Transverse colon (tissue), 4 donors: ENCODE measurements at places on chromosomes 11 and 22. TPM values are rescaled to one million over a fixed set of nuclear protein-coding genes. Genes with fewer than 3 reads are reported as not detected.

- DNase-seq: peak; percentile 38
Observed at GRCh38 chr11:47408598-47409439, 429 bp downstream of the SLC39A13 start.

DNA sequence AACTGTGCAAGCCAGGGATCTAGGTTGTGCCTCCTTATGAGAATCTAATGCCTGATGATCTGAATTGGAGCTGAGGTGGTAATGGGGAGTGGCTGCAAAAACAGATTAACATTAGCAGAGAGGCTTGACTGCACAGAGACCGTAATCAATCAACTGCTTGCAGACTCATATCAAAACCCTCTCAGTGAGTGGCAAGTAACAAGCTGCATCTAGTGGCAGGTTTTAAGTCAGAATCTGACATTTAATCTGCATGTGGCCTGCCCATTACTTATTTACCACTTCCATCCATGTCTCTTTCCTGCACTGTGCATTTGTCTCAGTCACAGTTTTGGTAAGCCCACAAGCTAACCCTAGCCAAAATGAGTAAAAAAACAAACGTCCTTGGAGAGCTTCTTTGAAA is 11.2 kb downstream of the C11orf58 start:
- DNase-seq: no peak

DNA sequence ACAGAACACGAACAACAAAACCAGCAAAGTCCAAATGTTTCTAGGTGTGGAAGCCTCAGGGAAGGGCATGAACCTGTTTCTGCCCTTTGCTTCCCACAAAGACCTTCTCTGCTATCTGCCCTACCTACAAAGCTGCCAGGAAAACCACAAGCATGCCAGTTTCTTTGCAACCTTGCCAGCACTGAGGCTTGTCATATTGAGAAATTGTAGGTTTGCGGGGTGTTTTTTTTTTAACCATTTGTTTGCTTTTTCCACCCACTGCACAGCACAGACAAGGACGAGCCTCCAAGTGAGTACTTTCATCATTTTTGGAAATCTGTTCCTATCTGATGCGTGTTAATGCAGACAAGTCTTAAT is 12.8 kb downstream of the PARVG start:
- DNase-seq: no peak

DNA sequence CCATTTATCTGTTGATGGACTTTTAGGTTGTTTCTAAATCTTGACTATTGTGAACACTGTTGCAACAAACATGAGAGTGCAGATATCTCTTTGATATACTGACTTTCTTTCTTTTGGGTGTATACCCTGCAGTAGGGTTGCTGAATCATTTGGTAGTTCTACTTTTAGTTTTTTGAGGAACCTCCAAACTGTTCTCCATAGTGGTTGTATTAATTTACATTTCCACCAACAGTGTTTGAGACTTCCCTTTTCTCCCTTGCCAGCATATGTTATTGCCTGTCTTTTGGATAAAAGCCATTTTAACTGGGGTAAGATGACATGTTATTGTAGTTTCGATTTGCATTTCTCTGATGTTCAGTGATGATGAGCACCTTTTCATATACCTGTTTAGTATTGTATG is 330.0 kb downstream of the DDX10 start:
- DNase-seq: no peak

CCDC73 gene
- not detected for total RNA-seq

CLCF1 gene
- 1.8 TPM for total RNA-seq

- no peak for DNase-seq
Observed at GRCh38 chr22:44801476-44801875, 49.1 kb downstream of the ARHGAP8 start.

DNA sequence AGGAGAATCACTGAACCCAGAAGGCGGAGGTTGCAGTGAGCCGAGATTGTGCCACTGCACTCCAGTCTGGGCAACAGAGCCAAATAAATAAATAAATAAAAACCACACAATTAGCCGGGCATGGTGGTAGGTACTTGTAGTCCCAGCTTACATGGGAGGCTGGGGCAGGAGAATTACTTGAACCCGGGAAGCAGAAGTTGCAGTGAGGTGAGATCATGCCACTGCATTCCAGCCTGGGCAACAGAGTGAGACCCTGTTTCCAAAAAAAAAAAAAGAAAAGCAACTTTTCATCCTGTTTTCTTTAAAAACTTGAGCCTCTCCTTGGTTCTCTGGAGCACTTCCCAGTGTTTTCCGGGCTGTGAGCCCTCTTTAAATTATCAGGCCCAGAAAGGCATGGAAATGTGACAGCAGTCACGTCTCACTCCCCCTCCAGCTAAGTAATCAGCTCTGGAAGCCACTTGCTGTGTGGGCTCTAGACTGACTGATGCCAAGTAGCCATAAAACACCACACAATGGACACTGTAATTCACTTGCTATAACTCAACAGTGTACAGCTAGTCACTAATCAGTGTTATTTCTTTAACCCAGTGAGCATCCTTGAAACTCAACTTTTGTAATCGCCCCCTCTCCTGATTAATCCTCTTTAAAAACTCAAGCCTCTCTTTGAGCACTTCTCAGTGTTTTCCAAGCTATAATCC is 13.0 kb upstream of the MCHR1 start:
- no peak for DNase-seq

DNA sequence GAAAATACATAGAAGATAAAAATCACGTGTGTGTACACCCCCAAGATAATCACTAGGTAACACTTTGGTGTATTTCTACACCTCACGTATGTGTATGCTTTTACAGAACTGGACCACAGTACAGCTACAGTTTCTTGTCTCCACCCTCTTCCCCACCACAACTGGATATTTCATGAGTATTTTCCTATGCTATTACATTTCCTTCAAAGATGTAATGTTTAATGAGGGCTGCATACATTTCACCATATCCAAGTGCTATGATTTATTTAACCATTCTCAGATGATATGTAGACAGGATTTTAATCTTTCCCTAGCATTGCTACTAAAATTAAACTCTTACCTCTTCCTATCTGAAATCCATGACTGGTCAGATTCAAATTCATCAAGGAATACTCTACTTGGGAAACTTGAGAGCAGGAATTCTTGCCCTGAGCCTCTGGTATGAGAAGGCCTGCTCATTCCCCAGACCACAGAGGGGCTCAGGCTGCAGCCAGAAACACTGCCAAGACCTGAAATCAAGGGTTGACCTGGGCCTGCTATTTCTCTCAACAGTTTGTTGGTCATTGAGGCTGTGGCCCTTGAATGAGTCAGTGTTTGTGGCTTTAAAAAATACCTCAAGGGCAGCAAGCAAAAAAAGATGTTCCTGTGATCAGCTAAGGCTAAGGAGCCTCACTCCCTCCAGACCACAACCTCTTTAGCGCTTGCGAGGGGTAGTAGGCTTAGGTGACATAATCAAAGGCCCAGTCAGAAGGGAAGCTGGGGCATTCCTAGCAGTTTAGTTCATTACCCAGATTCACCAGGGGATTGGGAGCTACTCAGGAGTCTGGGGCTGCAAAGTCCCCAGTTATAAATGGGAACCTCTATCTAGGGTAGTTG is 55.5 kb downstream of the ABTB2 start:
- no peak for DNase-seq

TXNRD2 gene
- total RNA-seq: 22.1 TPM

GRCh38 chr11:46918083-46918787 is at the start of gene LRP4:
Gene LRP4, minus strand, starts transcription at chr11:46918550. Its CDS starts 171 bp downstream, at chr11:46918379.
- peak; percentile 69 for DNase-seq

- no peak for DNase-seq
Observed at GRCh38 chr11:39139581-39139980, 2319.9 kb downstream of the LRRC4C start.

- no peak for DNase-seq
Observed at GRCh38 chr11:5736396-5736795, at the start of gene OR56B1. Gene OR56B1, plus strand, starts transcription at chr11:5736448. Its CDS starts 69 bp downstream, at chr11:5736517.

DNA sequence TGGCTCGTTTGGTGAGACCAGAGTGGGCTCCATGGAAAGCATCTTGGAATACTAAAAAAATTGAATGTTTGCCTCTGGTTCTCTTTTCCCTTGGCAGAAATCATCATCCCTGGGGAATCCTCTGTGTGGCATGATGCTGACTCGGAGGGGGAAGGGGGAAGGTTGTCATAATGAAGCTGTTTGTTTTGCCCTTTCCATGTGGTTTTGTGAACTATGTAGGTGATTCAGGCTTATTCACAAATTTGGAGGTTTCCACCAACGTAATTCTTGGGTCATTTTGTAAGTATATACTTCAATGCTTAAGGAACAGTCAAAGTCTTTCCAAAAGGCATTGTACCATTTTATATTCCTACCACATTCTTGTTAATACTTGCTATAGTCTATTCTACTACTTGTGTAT is 754.0 kb upstream of the FAT3 start:
- no peak for DNase-seq

- no peak for DNase-seq
Observed at GRCh38 chr11:63760487-63761079, 8.0 kb downstream of the ZFTA start.

MCAT gene
- 22.1 TPM for total RNA-seq

SCYL1 gene
- 64.0 TPM for total RNA-seq

KCNQ1 gene
- 22.0 TPM for total RNA-seq

- no peak for DNase-seq
Observed at GRCh38 chr22:45842291-45842991, 134.5 kb downstream of the WNT7B start.

VWCE gene
- 0.16 TPM for total RNA-seq

- DNase-seq: no peak
Observed at GRCh38 chr22:49274754-49275380, 552.8 kb downstream of the BRD1 start.

DNA sequence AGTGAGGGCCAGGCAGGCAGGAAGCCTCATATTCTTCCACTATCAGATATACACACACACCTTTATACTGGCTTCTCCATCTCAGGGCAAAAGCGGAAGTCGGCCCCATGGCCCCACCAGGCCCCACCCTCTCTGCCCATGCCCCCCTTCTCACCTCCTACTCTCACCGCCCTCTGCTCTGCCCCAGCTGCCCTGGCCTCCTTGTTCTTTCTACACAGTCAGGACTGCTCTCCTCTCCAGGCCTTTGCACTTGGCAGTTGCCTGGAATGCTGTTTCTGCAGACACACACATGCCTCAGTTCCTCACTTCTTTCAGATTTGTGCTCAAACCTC is 25.3 kb downstream of the OTOG start:
- DNase-seq: no peak

- no peak for DNase-seq
Observed at GRCh38 chr11:93225662-93226061, 27.9 kb upstream of the SLC36A4 start.

MGAT3 gene
- 10.1 TPM for total RNA-seq

DNA sequence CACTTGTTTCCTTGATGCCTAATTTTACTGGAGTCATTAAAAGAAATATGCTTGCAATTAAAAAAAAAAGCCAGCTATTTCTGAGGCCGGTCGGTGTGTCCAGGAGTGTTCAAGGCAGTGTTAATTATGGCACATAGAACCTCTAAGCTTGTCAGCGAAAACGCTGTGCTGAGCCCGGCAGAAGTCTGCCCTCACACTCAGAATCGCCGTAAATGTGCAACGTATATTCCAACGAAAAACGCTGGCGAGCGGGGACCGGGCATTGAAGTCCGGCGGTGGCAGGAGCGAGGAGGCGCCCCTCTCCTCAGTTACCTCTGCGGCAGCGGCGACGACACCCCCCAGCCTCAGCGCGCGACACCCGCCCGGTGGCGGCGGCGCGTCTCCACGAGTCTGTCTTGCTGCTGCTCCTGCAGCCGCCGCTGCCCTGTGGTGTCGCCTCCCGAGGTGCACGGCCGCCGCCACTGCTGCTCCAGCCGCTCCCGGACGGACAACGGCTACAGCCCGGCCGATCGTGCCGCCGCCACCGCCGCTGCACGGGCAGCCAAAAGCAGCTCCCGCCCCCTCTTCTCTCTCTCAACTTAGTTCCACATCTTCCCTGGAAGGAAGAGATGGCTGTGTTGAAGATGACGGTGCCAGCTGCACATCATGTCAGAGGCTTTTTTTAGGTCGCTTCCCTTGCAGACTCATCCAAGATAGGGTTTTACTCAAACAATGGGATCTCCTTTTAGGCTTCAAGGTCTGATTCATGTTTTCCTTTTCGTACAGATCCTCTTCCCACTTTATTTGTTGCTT is 56.0 kb downstream of the JAM3 start:
- DNase-seq: no peak

RIC3 gene
- total RNA-seq: 18.9 TPM

DNAJB13 gene
- not detected for total RNA-seq

TH gene
- not detected for total RNA-seq

PATE3 gene
- total RNA-seq: not detected

GRCh38 chr11:73114110-73114834 is 27.8 kb downstream of the FCHSD2 start:
- DNase-seq: no peak

DNA sequence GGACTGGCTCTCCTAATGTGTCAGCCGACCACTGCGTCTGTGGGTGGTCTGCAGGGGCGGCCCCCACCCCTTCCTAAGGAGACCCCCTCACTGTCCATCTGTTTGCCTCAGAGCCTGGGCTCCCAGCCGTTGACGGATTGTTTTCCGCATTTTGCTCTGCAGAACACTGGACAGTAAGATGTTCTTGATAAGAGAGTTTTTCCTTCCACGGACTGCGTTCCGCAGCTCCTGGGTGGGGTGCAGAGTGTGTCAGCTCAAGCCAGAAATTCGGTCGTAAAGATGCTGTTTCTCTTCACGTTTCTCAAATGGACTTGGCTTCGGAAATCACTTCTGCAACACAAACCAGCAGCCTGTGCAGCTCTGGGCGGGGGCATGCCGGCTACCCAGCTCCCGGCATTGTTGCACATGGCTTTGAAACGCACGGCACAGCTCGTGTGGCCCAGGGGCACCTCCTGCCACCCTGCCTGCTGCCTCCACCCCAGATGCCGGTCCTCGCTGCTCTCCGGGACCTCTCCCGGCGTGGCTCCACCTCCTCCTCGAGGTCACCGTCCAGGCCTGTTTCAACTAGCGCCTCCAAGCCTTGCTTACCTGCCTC is 2.9 kb upstream of the MRGPRG start:
- DNase-seq: no peak

DNA sequence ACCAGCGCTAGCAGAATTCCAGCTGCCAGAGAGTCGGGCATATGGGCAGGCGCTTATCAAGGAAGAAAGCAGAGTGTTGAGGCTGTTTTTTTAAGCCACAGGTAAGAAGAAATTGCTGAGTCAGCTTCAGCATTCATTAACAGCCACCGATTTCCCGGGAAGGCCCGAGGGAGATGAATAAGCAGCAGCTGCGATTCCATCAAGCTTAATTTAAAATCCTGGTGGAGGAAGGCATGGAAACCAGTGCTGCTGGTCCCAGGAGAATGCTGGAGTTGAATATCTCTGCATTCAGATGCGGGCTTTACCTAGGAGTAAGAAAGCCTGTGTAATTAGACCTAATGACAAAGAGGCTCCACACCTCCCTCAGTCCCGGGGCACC is 168.8 kb downstream of the BRD1 start:
- DNase-seq: no peak
